Muscle of leg (tissue), 16 donors: ENCODE measurements at places on chromosomes 7 and 10. TPM values are rescaled to one million over a fixed set of nuclear protein-coding genes. Genes with fewer than 3 reads are reported as not detected.

Gene OR2A12
- not detected for polyA plus RNA-seq

DNA sequence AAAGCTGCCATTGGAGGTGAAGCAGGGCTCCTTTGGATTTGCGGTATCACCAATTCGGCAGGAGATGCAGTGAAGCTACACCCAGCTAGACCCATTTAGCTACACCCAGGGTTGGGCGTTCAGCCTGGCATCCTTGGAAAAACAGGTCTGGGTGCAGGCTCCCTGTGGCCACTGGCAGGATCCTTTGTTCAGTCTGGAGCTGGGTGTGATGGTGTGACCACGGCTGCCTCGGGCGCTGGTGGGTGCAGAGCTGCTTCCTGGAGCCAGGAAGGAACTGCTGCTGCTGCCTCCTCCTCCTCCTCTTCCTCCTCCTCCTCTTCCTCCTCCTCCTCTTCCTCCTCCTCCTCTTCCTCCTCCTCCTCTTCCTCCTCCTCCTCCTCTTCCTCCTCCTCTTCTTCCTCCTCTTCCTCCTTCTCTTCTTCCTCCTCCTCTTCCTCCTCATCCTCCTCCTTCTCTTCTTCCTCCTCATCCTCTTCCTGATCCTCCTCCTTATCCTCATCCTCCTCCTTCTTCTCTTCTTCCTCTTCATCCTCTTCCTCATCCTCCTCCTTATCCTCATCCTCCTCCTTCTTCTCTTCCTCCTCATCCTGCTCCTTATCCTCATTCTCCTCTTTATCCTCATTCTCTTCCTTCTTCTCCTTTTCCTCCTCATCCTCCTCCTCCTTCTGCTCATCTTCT is 84.0 kb downstream of the GRK5 start:
- no peak for DNase-seq

DNA sequence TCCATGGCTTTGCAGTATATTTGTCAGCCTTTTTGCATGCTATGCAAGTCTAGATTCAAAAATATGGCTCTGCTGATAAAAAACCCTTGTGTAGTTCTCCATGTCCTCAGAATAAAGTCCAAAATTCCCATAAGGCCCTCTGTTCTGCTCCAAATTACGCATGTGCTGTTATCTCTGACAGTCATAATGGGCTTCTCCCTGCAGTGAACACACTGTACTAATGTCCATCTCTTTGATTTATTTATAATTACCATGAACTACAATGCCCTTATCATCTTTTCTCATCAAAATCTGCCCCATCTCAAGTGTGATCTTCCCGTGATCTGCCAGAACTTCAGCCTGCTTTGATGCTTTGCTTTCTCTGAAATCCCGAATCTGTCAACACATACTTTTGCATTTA is 87.7 kb downstream of the TSPAN12 start:
- DNase-seq: no peak

Gene CC2D2B
- 0.36 TPM for polyA plus RNA-seq
